Natural killer cell treated with Interleukin-12 subunit alpha and Interleukin-12 subunit beta and Interleukin-15 and Interleukin-18, amount 100 ng/mL, for 72 hours (primary cell): ENCODE measurements at places on chromosomes 4 and X. TPM values are rescaled to one million over a fixed set of nuclear protein-coding genes. Genes with fewer than 3 reads are reported as not detected.

Gene UTP3
- total RNA-seq, result 33.8 TPM

- DNase-seq, result no peak
These were observed 67.4 kb downstream of the CNOT6L start for GRCh38 chr4:77751764-77752163.

DNA sequence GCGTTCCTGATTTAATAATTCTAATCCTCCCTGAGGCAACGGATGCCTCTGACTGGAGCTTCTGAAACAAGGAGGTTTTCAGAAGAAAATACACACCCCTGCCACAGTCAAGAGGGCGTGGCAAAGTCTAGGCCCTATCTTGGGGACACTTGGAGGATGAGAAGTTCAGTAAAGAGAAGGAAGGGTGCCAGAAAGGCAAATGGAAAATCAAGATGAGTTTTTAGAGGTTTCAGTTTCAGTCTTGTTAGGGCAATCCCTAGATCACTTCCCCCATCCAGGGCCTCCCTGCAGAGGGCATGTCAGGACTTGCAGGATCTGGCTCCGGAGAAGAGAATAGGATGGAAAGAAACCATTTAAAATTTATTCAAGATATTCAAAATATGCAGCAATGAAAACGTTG, 28.5 kb upstream of the FGF2 start:
- no peak for DNase-seq

- DNase-seq, result no peak
These were observed 106.0 kb upstream of the PLAC1 start for GRCh38 chrX:134764202-134764785.

Gene MAGEA2B
- not detected for total RNA-seq

DNA sequence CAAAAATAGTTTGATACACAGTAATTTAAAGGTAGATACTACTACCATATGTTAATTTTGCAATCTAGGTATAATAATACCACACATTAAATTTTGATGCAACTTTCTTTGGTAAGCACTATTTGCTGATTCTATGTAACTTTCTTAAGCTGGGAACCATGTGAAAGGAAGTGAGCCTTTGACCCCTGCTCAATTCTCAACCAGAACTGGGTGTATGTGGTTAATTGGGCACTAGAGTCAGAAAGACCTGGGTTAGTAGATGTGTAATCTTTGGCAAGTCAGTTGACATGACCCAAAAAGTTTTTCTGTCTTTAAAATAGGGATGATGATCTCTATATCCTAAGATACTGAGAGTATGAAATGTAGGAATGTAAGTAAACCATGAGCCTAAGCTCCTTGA, 22.4 kb downstream of the TLR2 start:
- no peak for DNase-seq

DNA sequence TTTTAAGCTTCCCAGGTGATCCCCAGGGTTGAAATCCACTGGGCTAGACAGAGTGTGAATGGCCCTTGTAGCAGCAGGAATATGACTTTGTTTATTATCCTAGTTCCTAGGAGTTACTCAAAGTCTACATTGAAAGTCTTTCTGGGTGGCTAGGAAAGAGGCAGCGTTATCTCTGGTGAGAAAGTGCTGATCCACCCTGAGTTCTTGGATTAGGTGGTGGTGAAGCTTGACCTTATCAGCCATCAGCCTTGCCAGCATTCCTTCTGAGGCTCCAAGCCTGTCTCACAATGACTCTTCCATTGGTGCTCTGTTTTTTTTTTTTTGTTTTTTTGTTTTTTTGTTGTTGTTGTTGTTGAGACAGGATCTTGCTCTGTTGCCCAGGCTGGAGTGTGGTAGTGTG, 83.1 kb upstream of the CLCN4 start:
- no peak for DNase-seq

Gene KIF4A
- 29.8 TPM for total RNA-seq

- DNase-seq, result no peak
These were observed 324.0 kb downstream of the DHRSX start for GRCh38 chrX:2176733-2177132.

GRCh38 chrX:103170216-103170615, 44.7 kb upstream of the BEX4 start:
- DNase-seq, result no peak

- peak; percentile 82 for DNase-seq
These were observed 2.7 kb upstream of the RENBP start for GRCh38 chrX:153947009-153947769.

Gene PLP2
- 50.6 TPM for total RNA-seq

Gene REELD1
- 1.0 TPM for total RNA-seq
